H4 (cell line): ENCODE measurements at places on chromosomes 1 and 21. TPM values are rescaled to one million over a fixed set of nuclear protein-coding genes. Genes with fewer than 3 reads are reported as not detected.

The ICOSLG gene
- total RNA-seq, result 0.33 and 0.80 TPM in 2 replicates

GRCh38 chr1:199112365-199112764, 473.5 kb downstream of the PTPRC start:
- DNase-seq, result no peak

- DNase-seq, result no peak
Measured at GRCh38 chr1:74590288-74590687, 77.9 kb upstream of the LRRC53 start.

The SPATA21 gene
- not detected in 2 replicates for total RNA-seq

DNA sequence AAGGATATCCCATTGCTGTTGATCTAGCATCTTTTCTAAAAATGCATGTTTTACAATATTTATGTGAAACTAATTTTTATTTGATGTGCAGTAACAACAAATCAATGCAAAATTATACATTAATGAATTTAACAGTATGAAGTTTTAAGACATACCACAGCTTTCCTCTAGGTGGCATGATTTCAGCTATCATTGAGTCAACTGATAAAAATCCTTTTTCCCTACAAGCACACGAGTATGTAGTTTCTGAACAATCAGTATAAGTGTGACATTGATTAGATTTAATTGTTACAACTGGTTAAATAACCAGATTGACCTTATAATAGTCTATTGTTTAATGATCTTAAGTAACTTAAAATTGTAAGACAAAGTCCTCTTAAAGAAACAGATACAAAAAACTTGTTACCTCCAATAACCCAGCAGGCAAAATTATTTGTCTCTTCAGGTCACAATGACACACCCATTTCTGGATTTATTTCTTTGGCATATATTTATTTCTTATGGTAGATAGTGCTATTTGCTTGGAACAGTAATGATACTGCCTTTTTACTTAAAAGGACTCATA, 5.8 kb upstream of the TGFB2 start:
- peak; percentile 44 for DNase-seq

DNA sequence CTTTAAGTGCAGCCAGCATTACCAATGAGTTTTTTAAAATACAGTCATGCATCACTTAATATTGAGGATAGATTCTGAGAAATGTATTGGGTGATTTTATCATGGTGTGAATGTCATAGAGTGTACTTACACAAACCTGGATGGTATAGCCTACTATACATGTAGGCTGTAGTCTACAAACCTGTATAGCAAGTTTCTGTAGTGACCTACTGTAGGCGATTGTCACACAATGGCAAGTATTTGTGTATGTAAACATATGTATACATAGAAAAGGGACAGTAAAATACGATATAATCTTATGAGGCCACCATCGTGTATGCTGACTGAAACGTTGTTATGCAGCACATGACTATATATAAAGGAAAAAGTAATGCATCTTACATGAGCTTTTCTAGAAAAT, 48.2 kb downstream of the RPE65 start:
- no peak for DNase-seq

GRCh38 chr21:9758888-9759287, 762.5 kb upstream of the TPTE start:
- DNase-seq, result no peak

DNA sequence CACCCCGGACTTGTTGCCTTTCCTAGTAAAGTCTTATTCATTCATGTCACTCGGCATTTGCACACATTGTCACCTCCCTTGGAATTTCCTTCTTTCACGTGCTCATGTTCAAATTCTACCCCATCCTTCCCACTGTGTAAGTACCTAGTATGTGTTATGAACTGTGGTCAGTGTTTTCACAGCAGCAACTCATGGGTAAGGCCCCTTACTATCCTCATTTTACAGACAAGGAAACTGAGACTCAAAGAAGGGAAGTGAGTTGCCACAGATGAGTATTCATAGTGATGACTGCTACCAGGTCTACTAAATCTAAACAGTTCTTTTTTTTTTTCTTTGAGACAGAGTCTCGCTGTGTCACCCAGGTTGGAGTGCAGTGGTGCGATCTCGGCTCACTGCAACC, 10.5 kb downstream of the CITED4 start:
- DNase-seq, result no peak

DNA sequence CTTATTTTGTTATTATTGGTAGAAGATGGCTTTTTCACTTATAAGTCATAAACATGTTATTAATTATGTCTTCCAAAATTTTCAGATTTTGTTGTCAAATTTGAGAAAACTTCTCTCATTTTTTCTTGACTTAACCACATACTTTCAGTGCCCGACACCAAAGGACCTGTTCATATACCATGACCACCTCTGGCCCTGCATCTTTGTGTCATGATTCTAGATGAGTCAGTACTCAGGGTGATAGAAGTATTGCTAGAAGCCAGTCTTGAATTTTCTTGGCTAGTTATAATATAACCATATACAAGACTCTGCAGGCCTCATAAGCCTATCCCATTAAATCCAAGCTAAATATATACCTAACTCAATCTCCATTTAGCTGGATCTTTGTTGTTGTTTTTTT, 35.4 kb upstream of the DPH5 start:
- no peak for DNase-seq

The SYCP1 gene
- total RNA-seq, result not detected in 2 replicates

- no peak for DNase-seq
Measured at GRCh38 chr1:92211166-92211565, 6.5 kb upstream of the C1orf146 start.

The SH2D5 gene
- 0.56 and 0.97 TPM in 2 replicates for total RNA-seq
